Bronchus fibroblast of lung (primary cell): ENCODE measurements at places on chromosomes 3 and 15. TPM values are rescaled to one million over a fixed set of nuclear protein-coding genes. Genes with fewer than 3 reads are reported as not detected.

FMN1 gene
- total RNA-seq: 4.6 and 6.7 TPM in 2 replicates

RPP14 gene
- 8.2 and 9.2 TPM in 2 replicates for total RNA-seq

CHSY1 gene
- total RNA-seq: 23.8 and 26.4 TPM in 2 replicates

LHFPL4 gene
- not detected in 2 replicates for total RNA-seq

ADCY5 gene
- total RNA-seq: under 0.01 and 0.15 TPM in 2 replicates

GCHFR gene
- 4.2 and 4.8 TPM in 2 replicates for total RNA-seq

SHF gene
- total RNA-seq: 1.3 and 3.0 TPM in 2 replicates

CLDN16 gene
- not detected in 2 replicates for total RNA-seq

ANKUB1 gene
- total RNA-seq: not detected in 2 replicates

IL16 gene
- total RNA-seq: 0.34 and 1.0 TPM in 2 replicates

CAPN3 gene
- total RNA-seq: 0.50 and 1.6 TPM in 2 replicates

LIPH gene
- under 0.01 TPM in 1 of 2 replicates, not detected in the other for total RNA-seq

VGLL4 gene
- total RNA-seq: 17.0 and 18.9 TPM in 2 replicates

CCR4 gene
- total RNA-seq: not detected in 2 replicates

SERPINI1 gene
- total RNA-seq: 1.5 and 2.1 TPM in 2 replicates

ZNF592 gene
- 5.4 and 5.5 TPM in 2 replicates for total RNA-seq
